GM04504 (cell line): ENCODE measurements at places on chromosomes 3 and 15.

DNA sequence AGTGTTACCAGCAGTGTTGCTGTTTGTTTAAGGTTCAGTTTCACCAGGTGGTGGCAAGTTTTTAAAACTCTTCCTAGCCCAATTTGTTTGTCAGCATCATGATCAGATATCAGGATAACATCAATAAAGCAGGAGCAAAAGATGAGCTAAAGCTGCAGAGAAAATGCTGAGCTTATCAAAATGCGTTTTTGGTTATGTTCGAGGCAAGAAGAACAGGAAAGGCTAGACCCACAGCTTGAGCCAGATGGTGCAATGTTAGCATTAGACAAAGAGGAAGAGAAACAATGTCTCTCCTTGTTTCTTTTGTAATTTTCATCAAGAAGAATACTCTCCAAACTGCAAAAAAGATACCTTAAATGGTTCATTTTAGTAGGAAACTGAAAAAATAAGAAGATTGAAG lies 66.2 kb downstream of the THRB start:
- DNase-seq = no peak

DNA sequence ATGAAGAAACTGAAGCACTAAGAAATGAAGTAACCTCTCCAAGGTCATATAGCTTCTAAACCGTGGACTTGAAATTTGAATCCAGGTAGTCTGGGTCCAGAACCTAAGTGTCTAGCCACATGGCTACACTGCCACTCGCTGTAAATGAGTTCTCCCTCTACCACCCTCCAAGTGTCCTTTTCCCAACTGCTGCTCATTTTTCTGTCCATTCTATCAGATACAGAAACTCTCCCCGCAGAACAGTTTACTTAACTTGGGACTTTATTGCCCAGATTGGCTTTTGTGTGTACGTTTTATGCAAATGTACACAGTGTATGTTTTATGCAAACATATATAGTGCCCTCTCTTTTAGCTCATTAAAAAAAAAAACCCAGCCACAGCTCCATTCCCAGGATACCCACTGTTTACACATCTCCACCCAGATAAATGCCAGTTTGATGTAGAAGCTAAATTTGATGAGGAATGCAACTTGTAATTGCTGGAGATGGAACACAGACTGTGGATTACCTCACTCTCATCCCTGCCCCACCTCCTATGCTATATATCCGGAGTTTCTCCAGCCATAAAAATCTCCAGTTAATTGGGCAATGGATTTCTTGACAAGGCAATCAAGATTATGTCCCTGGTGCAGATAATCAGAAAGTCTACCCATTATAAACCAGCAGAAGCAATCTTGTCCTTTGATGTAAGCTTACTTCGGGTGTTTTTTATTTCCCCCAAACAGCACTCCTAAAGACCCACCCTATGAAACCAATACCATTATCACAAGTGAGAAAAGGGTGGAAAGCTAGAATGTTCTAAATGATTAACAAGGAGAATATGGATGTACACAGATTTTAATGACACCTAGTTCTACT lies 42.0 kb downstream of the THBS1 start:
- no peak for DNase-seq

DNA sequence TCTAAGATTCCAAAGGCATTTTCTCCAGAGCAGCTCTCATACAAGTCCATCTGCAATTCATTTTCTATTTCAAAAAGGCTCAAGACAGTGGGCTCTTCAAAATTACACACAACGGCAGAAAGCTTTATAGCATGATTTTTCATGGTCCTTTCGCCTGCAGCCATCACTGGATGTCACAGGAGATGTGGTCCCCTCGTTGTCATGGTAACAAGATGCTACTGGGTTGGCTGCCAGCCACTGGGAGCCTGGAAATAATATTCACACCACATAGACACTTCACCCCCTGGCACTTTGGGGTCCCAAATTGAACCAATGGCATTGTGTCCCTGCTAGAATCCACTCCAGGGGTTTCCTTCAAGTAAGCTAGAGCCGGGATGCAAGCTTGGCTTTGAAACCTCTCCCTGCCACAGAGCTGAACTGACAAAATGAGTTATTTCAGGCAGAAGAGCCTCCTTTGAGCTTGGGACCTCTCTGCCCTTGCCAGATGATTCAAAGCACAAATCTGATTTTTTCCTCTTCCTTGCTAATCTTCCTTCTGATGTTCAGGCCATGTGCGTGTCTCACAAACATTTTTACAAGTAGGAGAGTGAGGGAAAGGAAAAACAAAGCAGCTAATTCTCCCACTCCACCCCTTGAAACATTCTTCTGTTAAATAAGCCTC lies 512.6 kb upstream of the ADAMTS9 start:
- DNase-seq = no peak

DNA sequence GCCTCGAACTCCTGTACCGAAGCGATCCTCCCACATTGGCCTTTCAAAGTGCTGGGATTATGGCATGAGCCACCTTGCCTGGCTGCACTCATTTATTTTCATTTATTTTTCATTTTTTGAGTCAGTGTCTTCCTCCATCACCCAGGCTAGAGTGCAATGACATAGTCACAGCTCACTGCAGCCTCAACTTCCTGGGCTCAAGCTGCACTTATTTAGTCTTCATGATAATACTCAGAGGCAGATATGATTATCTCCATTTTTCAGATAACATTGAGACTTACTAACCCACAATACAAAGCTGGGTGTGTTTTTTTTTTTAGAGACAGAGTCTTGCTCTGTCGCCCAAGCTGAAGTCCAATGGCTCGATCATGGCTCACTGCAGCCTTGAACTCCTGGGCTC lies 10.0 kb downstream of the PRKCI start:
- no peak for DNase-seq
